ENCODE measurements at places on chromosomes 7 and 10.
A peak's percentile ranks its signal among the peaks of the same experiment; 100 is the strongest.

DNA sequence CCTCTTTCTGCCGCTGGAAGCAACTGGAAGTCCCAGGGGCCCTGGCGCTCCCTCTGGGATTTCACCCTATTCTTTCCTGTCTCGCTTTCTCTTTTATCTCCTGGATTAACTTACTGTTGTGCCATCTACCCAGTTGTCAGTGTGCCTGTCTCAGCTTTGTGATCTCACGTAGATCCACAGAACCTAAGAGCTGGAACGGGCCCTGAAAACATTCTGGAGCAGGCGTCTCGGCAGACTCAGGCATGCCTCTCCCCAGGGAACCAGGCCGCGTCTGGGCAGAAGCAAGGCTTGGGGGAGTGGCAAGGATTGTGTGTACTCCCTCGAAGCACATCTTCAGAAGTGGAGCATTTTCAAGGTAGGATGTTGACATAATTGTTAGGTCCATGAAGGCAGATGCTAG, 87.2 kb downstream of the KCNMA1 start:
- DNase-seq, result no peak

- DNase-seq, result no peak
Observed at GRCh38 chr10:86204421-86205305, 161.9 kb downstream of the GRID1 start.

DNA sequence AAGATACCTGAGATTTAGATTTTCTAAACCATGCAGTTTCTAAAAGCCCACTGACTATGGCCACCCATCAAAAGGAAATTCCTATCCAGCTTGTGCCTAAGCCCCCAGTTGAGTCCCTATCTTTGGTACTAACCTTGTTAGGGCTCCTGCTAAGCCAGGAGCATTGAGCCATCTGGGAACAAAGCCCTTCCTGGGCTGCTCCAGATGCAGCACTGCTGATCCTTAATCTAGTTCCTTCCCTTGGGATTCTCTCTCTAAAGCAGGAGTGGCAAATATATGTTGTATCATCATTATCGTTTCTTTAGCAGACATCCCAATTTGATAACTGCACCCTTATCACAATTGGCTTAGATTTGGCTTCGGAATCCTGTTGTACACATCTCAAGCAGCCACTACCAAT, 24.7 kb upstream of the PDLIM1 start:
- DNase-seq, result no peak

DNA sequence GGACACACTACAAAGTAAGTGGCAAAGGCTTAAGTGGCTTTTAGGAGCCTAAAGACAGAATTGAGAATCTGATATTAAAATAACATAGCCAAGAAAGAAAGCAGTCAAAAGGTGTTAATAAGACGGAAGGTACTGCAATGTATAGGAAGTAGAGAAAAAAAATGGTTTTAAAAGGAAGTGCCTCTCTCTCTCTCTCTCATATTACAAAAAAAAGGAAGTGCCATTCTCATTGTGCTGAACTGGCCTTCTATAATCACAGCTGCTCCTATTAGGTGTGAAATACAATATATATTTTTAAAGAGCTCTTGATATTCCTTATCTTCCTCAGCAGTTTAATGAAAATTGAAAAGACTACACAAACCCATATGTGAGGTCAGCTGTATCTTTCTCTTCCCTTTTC, 199.4 kb upstream of the NPVF start:
- DNase-seq, result peak; percentile 35

GRCh38 chr7:22563621-22564241, 63.7 kb upstream of the STEAP1B start:
- DNase-seq, result peak; percentile 64

DNA sequence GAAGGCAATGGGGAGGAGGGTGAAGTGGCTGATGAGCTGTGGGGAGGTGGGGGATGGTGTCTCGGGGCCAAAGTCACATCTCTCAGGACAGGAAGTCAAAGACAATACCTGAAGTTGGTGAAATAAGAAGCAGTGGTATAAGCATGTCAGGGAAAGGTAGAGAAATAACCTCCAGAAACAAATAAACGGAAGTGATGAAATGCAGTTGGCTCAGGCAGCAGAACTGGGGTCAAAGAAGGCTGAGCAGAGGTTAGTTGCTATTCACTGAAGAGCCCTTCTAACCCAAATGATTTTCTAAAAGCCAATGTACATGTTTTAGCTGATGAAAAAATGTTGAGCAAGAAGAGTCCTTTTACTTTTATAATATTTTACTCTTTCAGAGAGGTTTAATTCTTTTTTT, 78.6 kb upstream of the ADRB1 start:
- DNase-seq, result no peak

GRCh38 chr10:47030191-47030703, 119.0 kb downstream of the PTPN20 start:
- DNase-seq, result no peak

- no peak for DNase-seq
Observed at GRCh38 chr7:26538216-26538615, 246.6 kb downstream of the SNX10 start.

DNA sequence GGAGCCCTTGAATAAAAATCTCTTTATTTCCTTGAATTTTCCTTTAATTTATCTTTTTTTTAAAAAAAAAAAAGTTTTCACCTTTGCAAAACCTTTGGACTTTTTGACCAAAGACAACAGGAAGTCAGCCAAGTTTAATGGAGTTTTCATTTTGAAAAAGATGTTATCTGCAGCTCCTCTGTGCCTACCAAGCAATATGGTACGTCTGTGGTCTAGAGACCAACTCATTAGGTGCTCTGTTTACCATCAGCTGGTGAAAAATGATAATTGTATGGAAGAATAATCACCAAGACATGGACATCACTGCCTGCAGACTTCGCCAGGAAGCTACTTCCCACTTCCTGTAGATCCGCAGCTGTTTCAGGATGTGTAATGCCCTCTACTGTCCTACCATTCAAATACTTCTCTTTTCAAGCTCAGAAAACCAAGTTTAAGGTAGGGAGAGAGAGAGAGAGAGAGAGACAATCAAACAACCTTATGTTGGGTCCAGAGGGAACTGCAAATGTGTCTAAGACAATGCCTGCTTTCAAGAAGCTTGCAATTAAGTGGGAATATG, 18.7 kb downstream of the PLXNA4 start:
- DNase-seq, result no peak

Data from NCI-H1417 (cell line).